PC-3 (cell line): ENCODE measurements at places on chromosomes 11 and 22. TPM values are rescaled to one million over a fixed set of nuclear protein-coding genes. Genes with fewer than 3 reads are reported as not detected.

GRCh38 chr22:50141462-50141861 is 29.1 kb upstream of the PANX2 start:
- no peak for DNase-seq

GRCh38 chr11:132064987-132065620 is 694.7 kb downstream of the NTM start:
- DNase-seq = peak; percentile 79

UCP3 gene
- 1.2 and 1.8 TPM in 2 replicates for total RNA-seq

- DNase-seq = no peak
Measured at GRCh38 chr11:75275581-75275980, 35.0 kb downstream of the TPBGL start.

OR5B2 gene
- not detected in 2 replicates for total RNA-seq

GRCh38 chr11:62600367-62601121 is 1.1 kb downstream of the MTA2 start:
- DNase-seq = no peak

GRCh38 chr11:82810326-82810725 is 76.7 kb upstream of the FAM181B start:
- no peak for DNase-seq

TRIM51 gene
- total RNA-seq = not detected in 2 replicates

DNA sequence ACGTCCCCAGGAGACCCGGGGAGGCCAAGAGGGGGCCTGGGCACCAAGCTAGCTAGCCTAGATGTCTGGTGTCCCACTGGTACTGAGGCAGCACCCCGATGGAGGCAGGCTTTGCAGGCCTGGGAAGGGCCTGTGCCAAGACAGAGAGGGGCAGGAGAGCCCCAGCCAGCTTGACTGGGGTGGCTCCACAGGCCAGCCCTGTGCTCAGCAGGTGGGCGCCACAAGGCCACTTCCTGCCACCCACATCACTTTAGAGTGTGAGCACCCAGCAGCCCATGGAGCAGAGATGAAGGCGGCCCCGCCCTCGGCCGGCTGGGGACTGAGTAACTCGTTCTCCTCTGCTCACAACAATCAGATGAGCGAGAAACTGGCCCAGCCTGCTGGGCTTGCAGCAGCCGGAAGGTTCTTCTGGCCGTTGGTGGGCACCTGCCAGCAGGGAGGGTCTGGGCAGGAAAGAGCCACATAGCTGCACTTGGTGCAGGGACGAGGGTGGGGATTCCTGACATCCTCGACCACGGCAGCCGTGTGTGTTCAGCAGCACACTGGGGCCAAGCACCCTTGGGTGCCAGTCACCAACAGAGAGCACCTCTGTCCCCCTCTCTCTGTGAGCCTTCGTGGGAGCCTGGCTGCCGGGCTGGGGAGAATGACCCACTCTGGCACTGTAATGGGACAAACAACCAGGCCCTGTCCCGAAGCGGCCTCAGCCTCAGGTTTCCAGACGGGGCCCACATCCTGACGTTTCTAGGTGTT is 7.6 kb downstream of the OSBPL5 start:
- peak; percentile 22 for DNase-seq

DNA sequence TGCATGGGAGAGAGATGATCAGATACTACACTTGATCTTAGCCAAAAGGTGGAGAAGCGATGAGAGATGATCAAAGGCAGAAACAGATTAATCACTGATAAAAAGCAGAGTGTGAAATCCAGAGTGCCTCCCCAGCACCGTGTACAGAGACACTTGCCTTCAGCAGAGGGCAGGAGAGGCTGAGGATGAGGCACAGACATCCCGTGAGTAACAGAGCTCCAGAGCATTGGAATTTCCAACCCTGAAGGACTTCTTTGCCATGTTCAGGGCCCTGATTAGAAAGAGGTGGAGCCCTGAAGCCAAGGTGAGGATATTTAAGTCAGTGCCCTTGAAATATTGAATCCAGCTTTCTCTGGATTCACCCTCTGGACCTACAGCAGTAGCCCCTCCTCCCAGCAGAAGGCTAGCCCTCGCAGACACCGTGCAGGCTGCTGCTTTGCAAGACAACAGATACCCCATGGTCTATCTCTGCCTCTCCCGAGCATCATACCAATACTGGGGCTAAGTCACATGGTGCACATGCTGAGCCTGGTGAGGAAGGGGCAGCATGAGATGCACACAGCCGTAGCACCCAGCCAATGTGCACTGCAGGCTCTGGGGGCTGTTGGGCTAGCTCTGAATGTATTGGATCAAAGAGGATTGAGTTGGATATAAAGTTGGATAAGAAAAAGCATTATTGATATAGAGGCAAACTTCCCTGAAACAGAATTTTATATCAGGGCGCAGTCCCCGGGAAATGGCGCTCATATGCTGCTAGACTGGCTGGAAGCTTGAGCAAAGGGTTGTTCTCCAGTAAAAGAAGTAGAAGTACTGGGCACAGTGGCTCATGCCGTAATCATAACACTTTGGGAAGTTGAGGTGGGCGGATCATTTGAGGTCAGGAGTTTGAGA is 200.3 kb upstream of the B3GAT1 start:
- no peak for DNase-seq

- no peak for DNase-seq
Measured at GRCh38 chr11:291281-292210, 2.6 kb downstream of the PGGHG start.

DNA sequence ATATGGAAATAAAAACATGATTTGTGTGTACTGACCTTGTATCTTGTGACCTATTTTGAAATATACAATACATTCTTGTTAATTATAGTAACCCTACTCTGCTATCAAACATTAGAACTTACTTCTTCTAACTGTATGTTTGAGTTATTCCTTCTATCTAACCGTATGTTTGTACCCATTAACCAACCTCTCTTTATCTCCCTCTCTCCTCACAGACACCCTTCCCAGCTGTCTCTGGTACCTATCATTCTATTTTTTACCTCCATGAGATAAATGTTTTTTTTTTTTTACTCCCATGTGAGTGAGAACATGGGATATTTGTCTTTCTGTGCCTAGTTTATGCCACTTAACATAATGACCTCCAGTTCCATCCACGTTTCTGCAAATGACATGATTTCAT is 128.7 kb downstream of the DDX10 start:
- DNase-seq = no peak

GRCh38 chr22:18044548-18045271 is 20.3 kb upstream of the MICAL3 start:
- DNase-seq = no peak

DNA sequence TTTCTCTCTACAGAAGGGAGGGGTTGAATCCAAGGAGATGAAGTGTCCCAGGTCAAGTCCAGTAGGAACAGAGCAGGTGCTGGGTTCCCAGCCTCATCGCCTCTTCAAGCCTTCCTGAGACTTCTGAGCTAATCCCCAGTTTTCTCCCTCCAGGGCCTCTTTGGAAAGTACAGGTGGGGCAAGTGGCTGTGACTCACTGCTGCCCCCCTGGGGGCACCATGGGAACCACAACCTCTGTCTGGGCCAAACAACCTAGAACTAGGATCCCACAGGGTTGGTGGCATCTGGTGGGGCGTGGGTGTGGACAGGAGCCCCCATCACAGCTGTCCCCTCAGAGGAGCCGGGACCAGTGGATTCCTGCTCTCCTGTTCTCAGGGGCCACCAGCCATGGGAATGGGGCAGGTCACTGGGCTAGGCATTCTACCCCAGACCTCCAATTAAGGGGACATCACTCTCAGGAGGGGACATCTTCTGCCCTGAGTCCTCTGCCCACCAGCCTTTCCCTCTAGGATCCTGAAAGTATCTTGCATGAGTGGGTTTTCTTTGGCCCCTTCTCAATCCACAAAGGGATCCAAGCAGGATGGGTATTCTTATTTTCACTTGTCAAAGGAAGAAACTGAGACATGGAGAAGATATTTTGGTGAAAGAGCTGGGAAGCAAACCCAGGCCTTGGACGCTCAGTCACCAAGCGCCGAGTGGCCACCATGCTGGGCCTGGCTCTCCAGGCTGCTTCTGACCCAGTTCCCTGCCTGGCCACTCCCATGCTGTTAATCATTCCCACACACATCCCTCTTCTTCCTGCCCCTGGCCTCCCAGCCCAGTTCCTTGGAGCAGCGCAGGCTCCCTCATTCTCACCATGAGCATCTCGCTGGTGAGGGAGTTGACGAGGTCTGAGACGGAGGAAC is 23.8 kb downstream of the LRRC10B start:
- DNase-seq = peak; percentile 73

DNA sequence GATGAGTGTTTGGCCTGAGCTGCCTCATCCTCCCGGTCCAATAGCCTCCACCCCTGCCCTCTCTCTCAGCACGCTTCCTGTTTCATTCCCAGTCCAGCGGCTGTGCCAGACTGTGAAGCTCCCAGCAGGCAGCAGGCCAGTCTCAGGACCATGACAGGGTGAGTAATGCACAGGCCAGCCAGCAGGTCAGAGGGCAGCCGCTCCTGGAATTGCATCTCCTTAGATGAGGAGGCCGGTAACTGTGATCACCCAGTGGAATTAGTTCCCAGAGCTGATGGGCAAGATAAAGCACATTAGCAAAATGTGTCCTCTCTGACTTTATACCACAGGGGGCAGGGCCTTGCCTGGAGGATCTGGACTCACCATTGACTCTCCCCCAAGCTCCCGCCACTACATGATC is 251.2 kb downstream of the ETS1 start:
- peak; percentile 98 for DNase-seq

RAG2 gene
- total RNA-seq = not detected in 2 replicates

DNA sequence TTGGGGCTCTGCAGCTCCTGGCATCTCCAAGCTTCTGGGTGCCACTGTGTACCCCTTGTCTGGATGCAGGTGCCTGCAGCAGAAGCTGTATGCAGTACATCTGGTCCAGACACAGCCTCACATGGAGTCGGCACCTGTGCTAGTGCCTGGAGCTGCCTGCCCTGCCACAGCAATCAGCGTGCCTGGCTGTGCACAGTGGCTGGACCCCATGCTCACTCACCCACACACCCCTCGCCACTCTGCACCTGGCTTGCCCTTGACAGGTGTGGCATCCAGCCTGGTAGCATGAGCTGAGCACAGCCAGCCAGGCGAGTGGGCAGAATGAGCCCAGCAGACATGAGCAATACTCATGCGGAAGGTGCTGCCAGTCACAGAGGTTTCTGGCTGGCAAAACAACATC is 19.5 kb upstream of the OR6A2 start:
- no peak for DNase-seq

DNA sequence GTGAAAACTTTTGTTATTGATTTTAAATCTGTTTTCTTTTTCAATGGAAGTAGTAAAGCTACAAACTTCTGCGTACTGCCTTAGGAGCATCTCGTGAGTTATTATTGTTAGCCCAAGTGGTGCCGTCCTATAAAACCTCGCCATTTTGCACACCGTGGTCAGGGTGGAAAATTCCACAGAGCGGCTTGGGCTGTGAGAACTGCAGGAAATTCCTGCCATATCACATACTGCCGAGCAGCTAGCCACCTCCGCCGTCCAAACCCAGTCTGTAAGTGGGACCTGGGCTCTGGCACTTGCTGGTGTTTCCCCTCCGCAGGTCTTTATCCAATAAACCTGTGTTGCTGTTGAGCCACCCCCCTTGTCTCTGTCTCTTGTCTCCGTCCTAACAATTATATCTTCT is 88.0 kb upstream of the POU2AF2 start:
- no peak for DNase-seq

DNA sequence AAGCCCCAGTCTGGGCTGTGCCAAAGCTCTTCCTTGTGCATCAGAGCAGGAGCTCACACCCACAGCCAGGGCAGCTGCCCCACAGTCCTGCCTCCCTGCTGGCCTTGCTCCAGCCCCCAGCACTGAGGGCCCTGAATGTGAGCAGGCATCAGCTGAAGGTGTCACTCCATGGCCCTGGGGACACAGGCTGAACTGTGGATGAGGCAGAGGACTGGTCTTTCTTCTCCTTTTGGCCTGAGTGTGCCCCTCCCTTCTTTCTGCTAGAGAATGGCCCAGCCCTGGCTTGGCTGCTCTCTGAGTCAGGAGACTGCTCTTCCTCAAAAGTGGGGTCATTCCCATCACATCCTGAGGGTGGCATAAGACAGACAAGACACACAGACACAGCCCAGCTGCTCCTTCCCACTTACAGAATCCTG is 16.2 kb downstream of the OTOG start:
- DNase-seq = peak; percentile 21

DNA sequence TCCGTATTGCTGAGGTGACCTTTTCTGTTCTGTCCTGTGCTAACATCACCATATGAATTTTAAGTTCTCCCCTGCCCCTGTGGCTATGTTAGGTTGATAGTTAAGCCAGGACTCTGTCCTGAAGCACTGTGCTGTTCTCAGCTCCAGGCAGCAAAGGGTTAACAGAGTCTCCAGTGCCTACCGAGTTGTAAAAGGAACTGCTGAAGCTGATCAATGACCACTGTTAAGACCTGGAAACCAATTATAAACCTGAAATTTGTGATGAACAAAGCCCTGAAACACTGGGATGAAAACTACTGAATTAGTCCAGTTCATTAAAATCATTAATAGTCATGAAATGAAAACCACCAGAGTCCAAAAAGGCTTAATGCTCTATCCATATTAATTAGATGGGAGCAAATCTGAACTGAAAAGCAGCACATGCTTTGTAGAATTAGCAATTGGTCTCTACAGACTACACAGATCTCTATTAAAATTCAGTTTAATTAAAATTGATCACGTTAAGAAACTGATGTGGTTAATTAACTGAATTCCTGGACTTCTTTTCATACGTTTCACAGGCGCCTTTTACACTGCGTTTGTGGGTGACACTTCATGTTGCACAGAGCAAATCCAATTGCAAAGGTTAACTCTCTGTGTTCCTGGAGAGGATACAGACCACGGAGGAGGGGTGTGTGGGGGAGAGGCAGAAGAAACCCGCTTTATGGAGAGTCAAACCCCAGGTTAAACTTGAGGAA is 188.5 kb upstream of the MPPED2 start:
- DNase-seq = no peak

CENPM gene
- 75.9 and 77.5 TPM in 2 replicates for total RNA-seq

- no peak for DNase-seq
Measured at GRCh38 chr11:126497581-126498122, 142.2 kb downstream of the ST3GAL4 start.

IFITM10 gene
- total RNA-seq = 0.58 and 1.4 TPM in 2 replicates

ACTN3 gene
- total RNA-seq = not detected in 2 replicates

GRCh38 chr11:27468995-27469695 is 3.4 kb downstream of the LGR4 start:
- DNase-seq = peak; percentile 21

DNA sequence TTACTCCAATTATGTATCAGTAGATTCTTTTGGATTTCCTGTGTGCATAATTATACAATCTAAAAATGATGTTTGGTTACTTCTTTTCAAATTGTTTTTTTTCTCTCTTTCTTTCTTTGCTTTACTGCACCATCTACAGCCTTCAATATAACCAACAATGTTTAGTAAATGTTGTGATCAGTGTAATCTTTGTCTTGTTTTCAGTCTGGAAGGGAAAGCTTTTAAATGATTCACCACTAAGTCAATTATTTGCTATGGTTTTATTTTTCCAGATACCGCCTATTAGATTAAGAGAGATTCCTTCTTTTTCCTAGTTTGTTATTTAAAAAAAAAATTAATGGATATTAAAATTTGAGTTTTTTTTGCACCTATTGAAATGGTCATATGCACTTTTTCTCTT is 29.8 kb upstream of the ABTB2 start:
- no peak for DNase-seq

GRCh38 chr11:95729462-95729861 is 60.1 kb downstream of the FAM76B start:
- DNase-seq = no peak
